Activated CD8-positive, alpha-beta memory T cell treated with anti-CD3 and anti-CD28 coated beads for 24 hours (primary cell): ENCODE measurements at places on chromosomes 6 and 20.
A peak's percentile ranks its signal among the peaks of the same experiment; 100 is the strongest.

DNA sequence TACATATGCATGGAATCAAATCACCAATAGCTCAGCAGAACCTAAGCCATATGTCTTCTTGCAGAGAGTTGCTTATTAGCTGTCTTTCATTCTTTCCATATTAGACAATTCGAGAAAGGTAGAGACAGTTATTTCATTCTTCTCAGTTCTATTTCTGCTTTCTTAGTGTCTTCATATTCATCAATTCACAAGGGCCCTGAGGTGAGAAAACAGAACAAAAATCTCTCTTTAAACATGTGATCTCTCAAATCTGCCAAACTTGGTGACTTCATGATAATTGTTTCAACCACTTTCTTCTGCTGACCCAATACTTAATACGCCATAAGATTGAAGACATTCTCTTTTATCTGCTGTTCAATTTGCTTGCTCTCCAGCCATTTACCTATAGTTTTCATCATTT, 229.7 kb upstream of the MARCKS start:
- DNase-seq = no peak

- no peak for DNase-seq
These were observed 171.6 kb downstream of the THBS2 start for GRCh38 chr6:169082093-169082492.

GRCh38 chr20:4876301-4876700, 125.0 kb downstream of the SLC23A2 start:
- DNase-seq = no peak

- peak; percentile 37 for DNase-seq
These were observed 256.3 kb downstream of the ERMARD start for GRCh38 chr6:170007468-170008293.

- DNase-seq = no peak
These were observed 414 bp downstream of the SIM1 start for GRCh38 chr6:100464162-100464851.

GRCh38 chr6:123580331-123580730, 56.4 kb downstream of the TRDN start:
- no peak for DNase-seq

- DNase-seq = no peak
These were observed 447.3 kb downstream of the MAFB start for GRCh38 chr20:40241596-40242343.

DNA sequence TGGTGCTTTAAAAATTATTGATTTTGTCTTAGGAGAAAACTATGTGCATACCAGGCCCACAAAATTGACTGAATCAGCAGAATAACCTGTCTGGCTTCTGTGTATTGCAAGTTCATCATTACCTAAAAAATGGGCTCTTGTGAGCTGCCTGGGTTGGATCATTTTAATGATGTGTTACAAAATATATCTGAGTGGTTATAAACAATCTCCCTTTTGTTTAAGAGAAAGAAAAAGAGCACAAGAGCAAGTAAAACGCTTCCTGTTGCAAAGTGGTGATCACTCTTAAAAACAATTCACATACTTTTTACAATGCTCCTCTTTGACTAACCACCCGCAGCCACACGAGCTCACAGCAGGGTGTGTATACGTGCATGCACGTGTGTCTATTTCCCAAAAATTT, 335.1 kb downstream of the HDGFL1 start:
- DNase-seq = no peak

DNA sequence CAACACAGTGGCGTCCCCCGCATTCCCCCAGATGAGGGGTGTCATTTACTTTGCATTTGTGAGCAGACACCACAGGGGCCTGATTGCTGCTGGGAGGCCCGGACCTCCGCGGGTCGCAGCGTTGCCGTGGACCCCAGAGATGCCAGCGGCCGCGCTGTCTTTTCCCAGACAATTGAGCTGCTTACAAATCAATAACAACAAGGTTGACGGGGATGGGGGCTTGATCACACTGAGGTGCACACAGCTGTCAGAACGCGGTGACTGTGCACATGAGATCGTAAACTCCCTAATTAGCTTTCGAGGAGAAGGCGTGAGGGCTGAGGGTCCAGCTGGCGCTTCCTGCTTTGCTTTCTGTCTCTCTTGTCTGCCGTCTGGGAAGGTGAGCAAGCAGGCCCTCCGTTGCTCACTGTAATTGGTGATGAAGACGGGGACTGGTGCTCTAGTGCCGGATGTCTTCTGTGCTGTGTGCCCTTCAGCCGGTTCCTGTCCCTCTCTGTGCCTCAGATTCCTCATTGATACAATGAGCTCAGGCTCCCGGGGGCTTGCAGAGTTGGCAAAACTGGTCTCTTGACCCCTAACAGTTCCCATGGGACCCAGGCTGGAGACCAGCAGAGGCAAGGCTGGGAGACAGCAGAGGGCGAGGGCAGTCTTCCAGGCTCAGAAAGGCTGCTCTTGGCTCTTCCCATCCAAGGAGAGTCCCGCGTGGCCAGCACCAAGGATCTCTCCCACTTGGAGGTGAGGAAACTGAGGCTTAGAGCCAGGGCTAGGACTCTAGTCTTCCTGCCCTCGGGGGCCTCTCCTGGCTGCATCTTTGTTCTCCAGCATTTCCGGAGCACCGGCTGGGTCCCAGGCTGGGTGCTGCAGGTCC, 126.0 kb upstream of the PMEPA1 start:
- no peak for DNase-seq

DNA sequence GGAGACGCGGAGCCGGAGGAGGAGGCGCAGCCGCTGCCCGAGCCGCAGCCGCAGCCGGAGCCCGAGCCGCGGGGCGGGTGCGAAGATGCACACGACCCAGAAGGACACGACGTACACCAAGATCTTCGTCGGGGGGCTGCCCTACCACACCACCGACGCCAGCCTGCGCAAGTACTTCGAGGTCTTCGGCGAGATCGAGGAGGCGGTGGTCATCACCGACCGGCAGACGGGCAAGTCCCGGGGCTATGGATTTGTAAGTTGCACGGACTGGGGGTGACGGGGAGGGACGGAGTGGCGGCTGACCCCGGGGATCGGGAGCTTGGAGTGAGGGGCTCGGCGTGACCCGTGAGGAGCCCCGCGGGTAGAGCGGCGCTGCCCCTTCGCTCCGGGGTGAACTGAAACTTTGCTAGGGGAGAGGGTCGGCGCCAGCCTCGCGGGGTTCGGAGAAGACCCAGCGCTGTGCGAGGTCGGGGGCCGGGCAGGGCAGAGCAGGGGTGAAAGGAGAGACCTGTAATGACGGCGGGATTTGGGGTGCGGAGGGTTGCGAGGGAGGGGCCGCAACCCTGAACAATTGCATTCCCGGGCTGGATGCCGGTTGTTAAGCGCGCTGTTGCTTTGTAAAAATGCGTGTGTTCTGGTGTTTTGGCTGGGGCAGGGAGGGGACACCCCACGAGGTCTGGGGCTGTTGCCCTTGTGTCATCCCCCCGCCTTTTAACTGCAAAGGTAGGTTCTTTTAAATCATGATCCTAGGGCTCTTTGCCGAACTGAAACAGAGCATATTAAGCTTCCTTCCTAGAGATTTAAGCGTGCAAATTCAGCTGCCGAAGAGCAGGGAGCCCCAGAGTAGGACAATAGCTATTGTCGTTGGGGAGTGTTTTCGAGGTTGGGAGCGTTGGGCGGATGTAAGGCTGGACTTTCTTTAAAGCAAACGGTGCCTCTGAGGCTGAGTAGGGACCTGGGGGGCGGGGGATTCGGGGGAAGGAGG, 628 bp downstream of the RBM24 start:
- DNase-seq = peak; percentile 58

GRCh38 chr20:63740070-63740626, 572 bp downstream of the SLC2A4RG start:
- DNase-seq = peak; percentile 77

GRCh38 chr6:42790549-42791181, 8.8 kb downstream of the BICRAL start:
- no peak for DNase-seq

DNA sequence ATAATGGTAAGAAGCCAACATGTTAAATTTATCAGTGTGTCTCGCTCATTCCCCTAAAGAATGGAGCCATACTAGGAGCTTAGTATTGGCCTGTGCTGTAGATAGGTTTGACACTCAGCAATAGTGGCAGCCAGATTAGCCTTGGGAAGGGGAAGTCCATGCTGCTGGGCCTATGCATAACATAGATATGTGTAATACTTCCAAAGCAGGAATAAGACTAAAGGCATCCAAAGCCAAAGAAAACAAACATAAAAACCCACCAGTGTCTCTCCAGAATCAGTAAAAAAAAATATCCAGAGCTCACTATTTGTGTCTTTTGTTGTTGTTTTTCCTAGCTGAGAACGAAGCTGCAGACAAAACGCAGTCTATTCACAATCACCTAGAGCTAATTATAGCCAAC, 104.2 kb upstream of the STXBP5 start:
- no peak for DNase-seq

DNA sequence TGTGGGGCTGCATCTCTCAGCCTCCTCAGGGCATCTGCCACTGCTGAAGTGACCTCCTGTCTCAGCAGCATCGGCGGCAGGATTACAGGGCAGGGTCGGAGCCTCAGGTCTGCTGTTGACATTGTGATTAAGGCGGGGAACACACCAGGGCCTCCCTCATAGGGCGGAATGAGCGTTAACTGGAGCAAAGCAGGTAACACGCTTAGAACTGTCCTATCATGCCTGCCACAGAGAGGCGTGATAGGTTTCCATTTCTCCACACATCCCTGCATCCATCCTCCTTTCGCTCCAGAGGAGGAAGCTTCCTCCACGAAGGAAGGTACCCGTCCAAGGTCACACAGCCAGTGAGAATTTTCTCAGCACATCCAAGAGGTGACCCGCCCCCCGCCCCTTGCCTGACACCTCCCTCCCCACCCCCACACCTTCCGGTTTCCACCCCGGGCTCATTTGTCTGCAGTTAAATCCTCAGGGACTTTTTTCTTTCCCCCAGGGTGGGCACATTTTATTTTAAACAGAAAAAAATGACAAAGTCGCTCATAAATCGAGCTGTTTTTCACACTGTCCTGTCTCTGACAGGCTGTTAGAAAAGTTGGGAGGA, 200.8 kb downstream of the TFAP2C start:
- DNase-seq = no peak

DNA sequence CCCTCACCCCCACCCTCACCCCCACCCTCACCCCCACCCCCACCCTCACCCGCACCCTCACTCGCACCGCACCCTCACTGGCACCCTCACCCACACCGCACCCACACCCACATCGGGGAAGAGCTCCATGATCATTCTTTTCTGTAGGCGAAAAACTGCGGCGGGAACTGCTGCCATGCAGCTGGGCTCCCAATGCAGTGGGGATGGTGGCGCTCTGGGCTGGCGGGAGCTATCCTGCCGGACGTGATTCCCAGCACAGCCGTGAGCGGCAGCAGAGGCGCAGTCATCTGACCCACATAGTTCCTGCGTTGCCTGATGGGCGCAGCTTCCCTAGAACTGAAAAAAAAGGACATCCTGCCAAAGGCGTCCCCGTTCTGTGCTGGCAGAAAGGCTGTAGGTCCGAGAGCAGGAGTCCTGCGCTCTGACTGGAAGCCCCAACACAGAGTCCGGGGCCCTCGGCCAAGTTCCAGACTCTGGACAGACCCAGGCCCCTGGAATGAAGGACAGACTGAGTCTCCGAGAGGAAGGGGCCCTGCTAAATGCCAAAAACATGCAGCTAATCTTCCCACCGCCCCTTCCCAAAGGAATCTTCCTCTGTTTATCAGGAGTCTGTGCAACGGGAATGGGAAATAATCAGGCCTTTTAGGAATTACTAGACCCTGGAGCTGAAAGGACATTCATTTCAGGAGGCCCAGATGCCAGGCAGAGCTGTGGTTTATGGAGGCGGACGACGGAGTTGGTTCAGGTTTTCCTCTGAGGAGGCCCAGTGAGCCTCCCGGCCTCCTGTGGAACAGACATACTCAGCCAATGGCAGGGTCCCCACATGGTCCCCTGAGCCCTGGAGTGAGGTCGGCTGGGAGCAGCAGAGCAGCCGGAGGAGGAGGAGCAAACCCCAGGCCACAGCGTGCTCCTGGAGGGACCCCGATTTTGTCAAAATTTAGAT, 14.1 kb upstream of the TCFL5 start:
- DNase-seq = no peak

DNA sequence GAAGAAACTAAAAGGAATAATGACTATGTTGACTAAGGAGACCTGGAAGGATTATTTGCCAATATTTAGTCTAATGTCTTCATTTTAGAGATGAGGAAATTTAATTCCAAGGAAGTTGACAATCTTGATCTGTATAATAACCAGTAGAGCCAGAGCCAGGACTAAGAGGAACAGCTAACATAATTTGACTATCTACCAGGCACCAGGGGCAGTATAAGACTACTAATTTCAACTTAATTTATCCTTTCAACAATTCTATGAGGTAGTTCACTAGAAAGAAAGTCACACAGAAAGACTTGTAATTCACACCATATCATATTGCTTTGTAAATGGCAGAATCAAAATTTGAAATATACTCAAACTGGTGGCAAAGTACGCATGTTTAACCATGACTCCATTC, 273.0 kb upstream of the STXBP5 start:
- no peak for DNase-seq

GRCh38 chr20:23488996-23489395, 1.9 kb upstream of the CST8 start:
- no peak for DNase-seq

DNA sequence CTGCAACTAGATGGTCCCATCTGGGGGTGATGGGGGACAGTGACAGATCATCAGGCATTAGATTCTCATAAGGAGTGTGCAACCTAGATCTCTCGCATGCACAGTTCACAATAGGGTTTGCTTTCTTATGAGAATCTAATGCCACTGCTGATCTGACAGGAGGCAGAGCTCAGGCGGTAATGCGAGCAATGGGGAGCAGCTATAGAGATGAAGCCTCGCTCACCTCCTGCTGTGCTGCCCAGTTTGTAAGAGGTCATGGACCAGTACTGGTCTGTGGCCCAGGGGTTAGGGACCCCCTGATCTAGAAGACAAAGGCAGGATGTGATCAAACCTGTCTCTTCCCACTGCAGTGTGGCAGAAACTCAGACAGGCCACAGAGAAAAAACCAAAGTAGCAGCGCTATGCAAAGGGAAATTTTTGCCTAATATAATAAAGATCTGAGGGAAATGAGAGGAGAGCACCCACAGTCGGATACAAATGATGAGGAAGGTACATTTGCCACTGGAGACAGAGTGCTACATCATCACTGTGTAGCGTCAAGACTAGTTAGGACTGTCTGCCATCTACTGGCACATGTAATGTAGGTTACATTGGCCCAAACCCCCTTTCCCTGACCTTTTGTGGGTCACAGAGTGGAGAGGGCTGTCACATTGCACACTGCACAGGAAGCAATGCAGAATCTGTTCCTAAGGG, 4.1 kb upstream of the LY86 start:
- no peak for DNase-seq

DNA sequence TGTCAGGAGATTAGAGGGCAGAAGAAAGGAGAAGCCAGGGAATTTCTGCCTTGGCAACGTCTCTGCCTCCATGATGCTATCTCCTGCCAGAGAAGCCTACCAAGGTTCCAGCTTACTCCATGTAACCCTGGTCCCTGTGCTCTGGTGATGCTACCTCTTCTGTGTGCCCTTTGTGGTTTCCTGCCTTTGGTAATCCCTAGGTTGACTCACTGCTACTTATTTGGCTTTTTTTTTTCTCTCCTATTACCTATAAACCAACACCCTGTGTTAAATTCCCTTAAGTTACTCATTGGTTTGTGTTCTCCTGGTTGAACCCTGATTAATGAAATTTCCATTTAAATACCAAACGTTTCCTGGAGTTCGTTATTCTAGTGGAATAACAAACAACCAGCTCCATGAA, 527.8 kb upstream of the FLRT3 start:
- DNase-seq = no peak
